Suprapubic skin (tissue), 4 donors: ENCODE measurements at places on chromosomes 5 and 9. TPM values are rescaled to one million over a fixed set of nuclear protein-coding genes. Genes with fewer than 3 reads are reported as not detected.

DBH gene
- not detected for total RNA-seq

NUP188 gene
- total RNA-seq = 62.9 TPM

SLC34A3 gene
- not detected for total RNA-seq

SLC45A2 gene
- 1.2 TPM for total RNA-seq

PLAC8L1 gene
- total RNA-seq = not detected

SLC24A2 gene
- not detected for total RNA-seq

IFNB1 gene
- total RNA-seq = not detected

TAF9 gene
- total RNA-seq = 40.6 TPM

MLLT3 gene
- total RNA-seq = 12.4 TPM

NTNG2 gene
- total RNA-seq = 0.39 TPM

NR6A1 gene
- total RNA-seq = 6.5 TPM

ATOX1 gene
- total RNA-seq = 93.9 TPM

UBE2D2 gene
- total RNA-seq = 56.6 TPM

GAS1 gene
- total RNA-seq = 45.0 TPM

DAB2 gene
- total RNA-seq = 30.6 TPM

ZNF454 gene
- 0.38 TPM for total RNA-seq

MCIDAS gene
- not detected for total RNA-seq

FSD1L gene
- 1.4 TPM for total RNA-seq

PCDHA13 gene
- total RNA-seq = 0.47 TPM

TXNDC8 gene
- not detected for total RNA-seq

SMIM32 gene
- not detected for total RNA-seq

ASS1 gene
- total RNA-seq = 107 TPM

GAPT gene
- total RNA-seq = not detected

TCERG1 gene
- total RNA-seq = 59.1 TPM

SLC6A19 gene
- not detected for total RNA-seq

SMIM33 gene
- not detected for total RNA-seq

TAL2 gene
- total RNA-seq = not detected

ZSWIM6 gene
- total RNA-seq = 12.2 TPM
